ENCODE measurements at places on chromosomes 7 and 10.

DNA sequence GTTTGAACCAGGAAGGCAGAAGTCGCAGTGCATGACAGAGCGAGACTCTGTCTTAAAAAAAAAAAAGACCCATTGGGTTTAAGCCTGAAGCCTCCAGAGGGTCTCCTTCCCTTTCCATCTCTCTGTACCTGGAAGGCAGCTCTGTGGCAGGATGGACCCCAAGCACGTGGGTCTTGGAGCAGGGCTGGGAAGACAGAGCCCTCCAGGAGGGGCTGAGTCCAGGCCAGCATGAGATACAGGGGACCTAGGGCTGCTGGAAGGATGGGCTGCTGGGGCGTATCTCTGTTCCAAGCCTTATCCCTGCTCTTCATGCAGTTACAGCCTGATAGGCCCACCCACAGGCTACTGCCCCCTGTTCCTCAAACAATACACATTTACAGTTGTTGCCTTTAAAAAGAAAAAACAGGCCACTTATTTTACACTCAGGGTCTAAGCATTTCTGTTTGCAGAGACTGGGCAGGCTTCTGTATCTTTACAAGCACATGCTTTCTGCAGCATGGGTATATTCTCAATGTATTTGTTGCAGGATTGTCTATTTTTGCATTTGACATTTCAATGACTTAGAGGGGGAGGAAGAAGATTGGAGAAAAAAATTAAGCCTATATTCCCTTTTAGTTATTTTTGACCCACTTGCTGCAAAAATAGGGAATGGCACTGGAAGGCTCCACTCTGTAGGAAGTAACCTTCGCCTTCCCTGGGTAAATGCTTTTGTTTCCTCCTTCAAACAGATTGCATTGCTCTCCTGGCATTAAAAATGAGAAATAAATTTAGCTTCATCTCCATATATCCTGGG is 60.1 kb downstream of the FAM171A1 start:
- DNase-seq: no peak

GRCh38 chr10:123301077-123301857 is 147.1 kb downstream of the BUB3 start:
- DNase-seq: no peak

GRCh38 chr7:36916116-36916515 is 191.8 kb upstream of the AOAH start:
- no peak for DNase-seq

DNA sequence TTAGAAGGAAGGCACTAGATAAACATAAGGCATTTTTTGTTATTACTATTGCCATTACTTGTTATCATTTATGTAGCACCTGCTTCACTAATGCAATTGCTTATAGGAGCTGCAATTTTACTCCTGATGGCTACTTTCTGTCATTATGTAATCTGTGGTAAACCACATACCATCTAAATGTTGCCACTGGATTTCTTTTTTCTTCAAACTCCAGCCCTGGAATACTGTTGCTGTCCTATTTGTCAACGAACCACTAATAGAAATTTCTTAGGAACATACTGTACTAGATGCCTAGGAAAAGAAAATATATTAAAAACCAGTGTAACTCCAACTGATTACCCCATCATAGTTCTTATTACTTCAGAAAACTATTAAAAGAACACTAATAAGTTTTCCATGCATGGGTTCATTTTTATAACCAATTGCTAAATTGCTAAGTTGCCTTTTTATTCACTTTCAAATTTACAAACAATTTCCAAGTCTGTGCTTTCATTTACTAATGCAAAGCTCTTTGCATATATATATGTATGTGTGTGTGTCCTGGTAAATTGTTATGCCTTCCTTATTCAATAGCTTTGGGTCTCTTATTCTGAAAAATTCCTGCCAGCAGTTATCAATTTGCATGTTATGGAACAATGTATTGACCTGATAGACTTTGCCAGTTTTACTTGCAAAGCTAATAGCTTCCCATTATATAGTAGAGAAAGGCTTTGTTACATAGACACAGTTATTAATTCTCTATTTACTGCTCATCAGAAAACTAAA is 287.4 kb downstream of the EXOC4 start:
- no peak for DNase-seq

GRCh38 chr10:130354976-130355795 is 219.0 kb downstream of the GLRX3 start:
- DNase-seq: no peak

GRCh38 chr7:72007018-72007417 is 405.1 kb downstream of the CALN1 start:
- no peak for DNase-seq

DNA sequence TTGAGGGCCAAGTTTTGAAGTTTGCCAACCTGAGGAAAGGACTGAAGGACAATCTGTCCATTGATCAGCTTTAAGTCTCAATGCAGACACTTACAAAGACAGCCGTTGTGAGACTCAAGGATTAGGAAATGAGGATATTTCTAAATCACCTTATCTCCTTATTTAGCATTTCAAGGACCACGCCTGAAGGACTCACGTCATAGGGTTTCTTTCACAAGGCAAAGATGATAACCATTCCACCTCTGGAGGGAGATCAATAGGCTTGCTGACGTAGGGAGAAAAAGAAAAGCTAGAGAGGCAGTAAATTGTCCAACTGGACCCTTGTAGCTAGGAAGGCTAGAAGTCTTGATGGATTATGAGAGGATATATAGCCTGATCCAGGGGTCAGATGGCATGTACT is 3.3 kb upstream of the ASB4 start:
- no peak for DNase-seq

DNA sequence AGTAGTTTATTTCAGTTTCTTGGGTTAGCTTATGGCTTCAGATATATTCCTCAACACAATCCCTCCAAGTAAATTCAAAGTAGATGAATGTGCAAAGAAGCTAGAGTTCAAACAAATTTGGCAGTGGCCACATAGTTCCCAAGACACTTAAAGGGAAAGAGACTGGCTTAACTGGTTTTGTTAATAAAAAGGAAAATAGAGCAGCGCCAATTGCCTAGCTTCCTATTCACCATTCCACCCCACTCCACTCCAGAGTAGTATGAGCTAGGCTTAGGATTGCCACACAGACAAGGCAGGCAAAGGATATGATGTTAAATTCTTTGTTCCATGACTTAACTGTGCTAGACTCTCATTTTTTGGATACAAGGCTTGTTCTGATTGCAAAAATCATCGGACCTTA is 2.0 kb downstream of the XRCC2 start:
- no peak for DNase-seq

GRCh38 chr10:12473491-12473890 is 124.1 kb downstream of the CAMK1D start:
- DNase-seq: no peak

DNA sequence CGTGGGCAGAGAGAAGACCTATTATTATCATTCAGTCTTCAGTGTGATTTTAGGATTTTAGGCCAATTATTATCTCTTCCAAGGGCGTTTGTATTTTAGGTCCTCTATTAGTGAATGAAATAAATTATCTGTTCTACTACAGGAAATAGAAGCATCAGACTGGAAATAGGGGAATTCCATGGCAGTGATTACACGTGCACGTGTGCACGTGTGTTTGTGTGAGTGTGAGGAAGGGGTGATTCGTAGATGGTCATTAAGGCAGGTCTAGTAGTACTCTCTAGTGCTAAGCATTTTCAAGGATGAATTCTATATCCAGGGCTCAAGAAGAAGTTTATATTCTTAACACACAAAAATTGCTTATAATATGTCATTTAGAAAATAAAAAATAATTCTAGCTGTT is 623.2 kb downstream of the GATA3 start:
- DNase-seq: no peak

- DNase-seq: no peak
Measured at GRCh38 chr10:4742217-4742616, 83.8 kb upstream of the AKR1E2 start.

DNA sequence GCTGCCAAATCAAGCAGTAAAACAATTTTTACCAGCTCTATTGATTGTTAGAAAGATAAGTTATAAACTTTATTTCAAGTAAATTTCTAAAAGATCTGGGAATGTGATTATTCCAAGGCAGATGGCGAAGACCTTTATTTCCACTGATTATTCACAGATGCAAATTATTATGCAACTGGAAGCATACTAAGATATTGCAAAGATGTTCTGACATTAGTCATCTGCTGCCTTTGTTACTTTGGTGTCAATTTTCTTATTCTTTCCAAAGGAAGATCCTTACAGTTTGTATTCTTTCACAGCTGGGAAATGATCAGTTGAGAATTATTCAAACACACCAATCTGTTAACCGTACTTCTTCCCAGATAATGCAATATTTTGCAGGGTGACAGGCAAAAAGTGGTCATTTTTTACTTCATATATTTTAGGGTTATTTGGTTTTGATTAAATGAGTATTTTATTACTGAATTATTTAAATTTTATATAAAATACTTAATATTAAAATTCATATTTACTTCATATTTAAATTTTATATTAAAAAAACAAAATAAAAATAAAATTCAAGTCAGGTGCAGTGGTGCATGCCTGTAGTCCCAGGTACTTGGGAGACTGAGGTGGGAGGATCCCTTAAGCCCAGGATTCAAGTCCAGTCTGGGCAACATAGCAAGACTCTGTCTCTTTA is 171.3 kb downstream of the FZD1 start:
- peak; percentile 50 for DNase-seq

DNA sequence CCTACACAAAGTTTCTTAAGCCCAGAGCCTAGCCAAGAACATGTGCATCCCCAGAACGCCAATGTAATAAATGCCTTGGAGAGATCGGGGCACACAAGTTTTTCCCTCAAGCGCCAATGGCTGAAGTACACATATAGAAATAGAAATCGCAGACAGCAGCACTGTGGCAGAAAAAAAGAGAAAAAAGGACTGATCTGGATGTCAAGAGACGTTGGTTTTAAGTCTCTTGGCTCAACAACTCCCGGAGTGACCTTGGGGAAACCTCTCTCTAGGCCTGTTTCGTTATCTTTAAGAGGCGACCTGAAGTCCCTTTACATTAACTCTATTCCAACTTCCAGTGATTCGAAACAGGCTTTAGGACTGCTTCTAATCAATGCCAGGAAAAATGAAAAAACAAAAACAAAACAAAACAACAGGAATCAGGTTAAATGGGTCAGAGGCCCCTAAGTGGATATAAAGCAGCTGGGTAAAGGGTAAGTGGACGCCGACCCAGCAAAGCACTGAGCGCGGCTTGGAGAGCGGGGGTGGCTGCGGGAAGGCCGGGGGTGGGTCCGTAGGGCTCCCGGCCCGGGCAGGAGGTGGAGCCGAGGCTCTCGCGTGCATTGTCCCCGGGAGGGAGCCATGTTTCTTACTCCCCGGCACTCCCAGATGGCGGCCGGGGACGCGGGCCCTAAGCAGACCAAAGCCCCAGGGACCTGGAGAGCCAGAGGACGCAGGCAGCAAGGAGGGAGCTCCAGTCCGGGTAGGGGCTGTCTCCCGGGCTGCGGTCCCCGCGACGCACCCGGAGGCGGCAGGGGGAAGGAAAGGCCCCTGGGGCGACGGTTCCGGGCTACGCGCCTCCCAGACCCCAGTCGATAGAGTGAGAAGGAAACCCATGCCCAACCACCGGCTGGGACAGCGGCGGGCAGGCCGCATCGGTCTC is 757 bp downstream of the EIF3A start:
- DNase-seq: peak; percentile 96

DNA sequence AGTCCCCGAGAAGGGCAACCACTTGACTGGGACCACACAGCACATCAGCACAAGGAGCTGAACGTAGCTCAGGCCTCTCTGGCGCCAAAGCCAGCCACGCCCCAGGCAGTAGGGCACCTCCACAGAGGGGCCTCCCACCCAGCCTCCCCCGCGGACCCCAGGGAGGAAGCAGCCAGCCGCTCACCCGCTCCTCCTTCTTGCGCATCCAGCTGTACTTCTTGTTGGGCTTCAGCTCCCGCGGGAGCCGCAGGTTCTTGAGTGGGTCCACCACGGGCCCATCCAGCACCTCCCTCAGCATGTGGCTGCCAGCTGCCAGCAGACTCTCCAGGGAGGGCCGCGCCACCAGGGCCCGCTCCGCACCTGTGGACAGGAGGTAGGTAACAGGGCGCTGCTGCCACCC is 61.2 kb downstream of the TNRC18 start:
- no peak for DNase-seq

DNA sequence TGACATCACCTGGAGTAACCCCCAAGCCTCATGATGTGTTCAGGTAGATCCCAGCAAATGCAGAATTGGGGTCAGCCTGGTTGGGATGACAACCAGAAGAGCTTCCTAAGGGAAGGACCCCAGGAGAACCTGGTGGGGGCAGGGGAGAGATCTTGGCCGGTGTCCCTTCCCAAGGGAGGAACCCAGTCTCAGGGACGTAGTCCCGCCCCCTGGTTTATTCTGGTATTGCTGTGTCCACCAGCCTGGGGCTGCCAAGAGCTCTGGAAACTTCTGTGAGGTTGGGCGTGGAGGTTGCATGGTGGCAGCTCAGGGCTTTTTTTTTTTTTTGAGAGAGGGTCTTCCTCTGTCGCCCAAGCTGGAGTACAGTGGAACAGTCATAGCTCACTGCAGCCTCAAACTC is 19.4 kb downstream of the GTF2IRD1 start:
- DNase-seq: no peak

- peak; percentile 9 for DNase-seq
Measured at GRCh38 chr7:83996879-83997278, 197.7 kb downstream of the SEMA3A start.
